Fibroblast of lung (primary cell): ENCODE measurements at places on chromosomes 4 and X.
A peak's percentile ranks its signal among the peaks of the same experiment; 100 is the strongest.

- no peak for DNase-seq
Measured at GRCh38 chrX:12981880-12982279, 7.0 kb downstream of the TMSB4X start.

- no peak for DNase-seq
Measured at GRCh38 chrX:24768556-24768955, 74.8 kb downstream of the POLA1 start.

DNA sequence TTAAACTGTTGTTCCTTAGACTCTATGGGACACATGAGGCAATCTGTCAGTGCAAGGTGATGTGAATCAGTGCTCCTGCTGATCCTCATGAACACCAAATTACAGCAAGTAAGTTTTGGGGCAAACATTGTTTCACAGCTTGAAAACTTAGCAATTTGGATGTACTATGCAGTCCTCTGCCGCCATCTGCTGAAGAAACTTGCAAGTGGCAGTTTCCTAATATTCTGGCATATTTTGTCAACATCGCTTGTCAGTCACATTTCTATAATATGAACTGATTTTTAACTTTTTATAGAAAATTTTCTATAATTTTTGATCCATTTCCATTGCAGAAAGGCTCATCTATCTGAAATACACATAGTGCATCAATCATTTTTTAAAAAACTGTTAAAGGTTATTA is 56.3 kb downstream of the ZAR1 start:
- peak; percentile 28 for DNase-seq

GRCh38 chrX:153944140-153944799 is at the start of gene RENBP:
Gene RENBP (minus strand): TSS chrX:153944643. CDS start chrX:153944610, 33 bp downstream.
- DNase-seq: no peak

- DNase-seq: no peak
Measured at GRCh38 chr4:58048491-58048890, 938.3 kb upstream of the IGFBP7 start.

DNA sequence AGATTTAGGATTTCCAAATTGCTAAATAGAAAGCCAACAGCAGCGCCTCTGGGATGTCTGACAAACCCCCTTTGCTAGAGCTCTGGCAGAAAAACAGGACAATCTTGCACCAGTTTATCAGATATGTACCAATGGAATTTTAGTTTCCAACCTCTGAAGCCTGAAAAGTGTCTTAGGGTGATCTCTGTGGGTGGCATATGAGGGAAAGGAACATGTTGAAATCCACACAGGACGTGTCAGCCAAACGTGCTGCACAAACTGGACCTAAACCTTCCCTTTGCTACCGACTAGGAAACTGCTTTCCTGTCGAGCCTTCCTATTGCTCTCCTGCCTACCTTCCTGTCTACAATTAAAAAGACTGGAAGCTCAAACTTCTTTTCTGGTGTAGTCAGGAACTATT is 53.5 kb downstream of the REELD1 start:
- DNase-seq: no peak

GRCh38 chrX:10133980-10134676 is 22.6 kb upstream of the CLCN4 start:
- no peak for DNase-seq

GRCh38 chrX:79161655-79162054 is 17.2 kb downstream of the GPR174 start:
- DNase-seq: no peak

- peak; percentile 47 for DNase-seq
Measured at GRCh38 chr4:108830509-108831244, 67.8 kb upstream of the ETNPPL start.

DNA sequence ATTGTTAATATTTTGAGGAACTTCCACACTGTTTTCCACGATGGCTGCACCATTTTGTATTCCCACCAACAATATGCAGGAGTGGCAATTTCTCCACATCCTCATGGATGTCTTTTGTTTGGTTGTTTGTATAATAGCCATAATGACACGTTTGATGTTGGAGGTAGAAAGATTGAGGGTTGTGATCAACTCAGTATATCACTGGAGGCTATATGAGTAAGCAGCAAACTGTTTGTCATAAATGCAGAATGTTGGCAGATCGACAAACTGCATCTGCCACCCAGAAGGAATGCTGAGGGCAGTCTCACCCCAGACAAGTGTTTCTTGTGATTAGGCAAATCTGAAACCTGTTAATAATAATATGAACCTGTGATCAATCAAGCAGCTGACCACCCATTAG is 243.9 kb upstream of the WDFY3 start:
- DNase-seq: no peak

DNA sequence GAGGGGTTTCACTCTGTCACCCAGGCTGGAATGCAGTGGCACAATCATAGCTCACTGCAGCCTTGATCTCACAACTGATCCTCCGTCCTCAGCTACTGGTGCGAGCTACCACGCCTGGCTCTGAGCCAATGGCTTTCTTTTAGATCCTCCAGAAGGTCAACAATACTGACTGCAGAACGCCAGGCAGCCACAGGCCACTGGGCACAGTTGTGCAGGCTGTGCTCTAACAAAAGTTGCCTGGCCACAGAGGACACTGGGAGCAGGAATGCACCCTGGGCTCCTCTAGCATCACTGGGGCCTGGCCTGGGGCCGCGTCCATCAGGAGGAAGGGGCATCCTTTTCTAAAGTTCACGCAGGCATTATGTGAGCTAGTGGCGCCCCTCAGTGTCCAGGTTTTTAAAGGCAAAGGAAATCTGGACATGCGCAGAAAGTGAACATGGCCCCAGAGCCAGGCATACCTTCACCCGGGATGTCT is 14.9 kb upstream of the PORCN start:
- peak; percentile 50 for DNase-seq

DNA sequence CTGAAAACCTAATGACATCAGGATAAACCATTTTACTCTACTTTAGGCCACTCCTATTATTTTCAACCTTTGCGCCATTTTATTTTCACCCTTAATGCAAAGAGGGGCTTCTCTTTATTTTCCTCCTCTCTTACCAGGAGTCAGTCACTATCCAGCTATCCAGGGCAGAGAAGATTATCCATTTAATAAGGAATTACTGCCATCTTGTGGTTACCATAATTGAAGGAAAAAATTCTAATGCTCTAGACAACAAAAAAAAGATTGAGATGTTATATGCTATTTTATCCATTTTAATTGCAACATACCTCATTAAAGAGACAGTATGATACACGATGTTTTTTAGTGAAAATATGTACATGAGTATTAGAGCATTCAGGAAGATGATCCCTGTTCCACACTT is 514.5 kb upstream of the FAM241A start:
- peak; percentile 47 for DNase-seq

DNA sequence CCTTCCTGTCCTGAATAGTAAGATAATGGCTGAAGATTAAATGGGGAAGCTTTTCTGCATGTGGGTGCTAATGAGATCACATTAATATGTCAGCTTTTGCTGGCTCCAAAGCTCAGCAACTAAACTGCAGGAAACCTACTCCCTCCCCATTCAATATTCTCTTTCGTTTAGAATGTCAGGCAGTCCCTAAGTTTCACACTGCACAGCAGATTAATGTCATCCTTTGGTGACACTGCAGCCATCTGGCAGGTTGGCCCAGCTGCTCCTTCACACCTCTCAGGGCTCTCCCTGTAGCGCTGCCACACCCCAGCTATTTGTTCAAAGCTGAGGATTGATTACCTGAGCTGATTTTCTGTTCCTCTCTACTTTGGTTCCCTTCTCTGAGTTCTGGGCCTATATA is 110.5 kb downstream of the KDR start:
- no peak for DNase-seq

- DNase-seq: no peak
Measured at GRCh38 chr4:143377611-143378099, 41.0 kb downstream of the GAB1 start.

- DNase-seq: peak; percentile 90
Measured at GRCh38 chr4:137960371-137961050, 281.6 kb downstream of the SLC7A11 start.

DNA sequence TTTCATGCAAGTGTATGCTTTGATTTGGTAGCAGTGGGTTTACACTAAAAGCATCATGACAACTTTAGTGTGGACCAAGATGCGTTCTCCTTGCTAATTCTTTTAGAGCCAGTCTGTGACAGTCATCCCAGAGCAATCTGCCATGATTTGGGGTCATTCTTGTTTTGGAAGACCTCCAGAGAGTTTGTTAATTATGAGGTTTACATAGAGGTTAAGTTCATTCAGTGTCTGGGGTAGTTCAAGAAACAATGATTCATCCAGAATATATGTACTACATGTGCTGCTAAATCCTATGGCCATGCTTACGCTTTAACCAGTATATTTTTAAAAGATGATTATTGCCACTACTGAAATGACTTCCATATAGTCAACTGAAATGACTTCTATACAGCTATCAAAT is 328.5 kb upstream of the AGA start:
- peak; percentile 27 for DNase-seq

GRCh38 chr4:86452924-86453531 is 93.2 kb upstream of the MAPK10 start:
- DNase-seq: peak; percentile 22

GRCh38 chrX:23394421-23394820 is 59.8 kb downstream of the PTCHD1 start:
- DNase-seq: no peak

DNA sequence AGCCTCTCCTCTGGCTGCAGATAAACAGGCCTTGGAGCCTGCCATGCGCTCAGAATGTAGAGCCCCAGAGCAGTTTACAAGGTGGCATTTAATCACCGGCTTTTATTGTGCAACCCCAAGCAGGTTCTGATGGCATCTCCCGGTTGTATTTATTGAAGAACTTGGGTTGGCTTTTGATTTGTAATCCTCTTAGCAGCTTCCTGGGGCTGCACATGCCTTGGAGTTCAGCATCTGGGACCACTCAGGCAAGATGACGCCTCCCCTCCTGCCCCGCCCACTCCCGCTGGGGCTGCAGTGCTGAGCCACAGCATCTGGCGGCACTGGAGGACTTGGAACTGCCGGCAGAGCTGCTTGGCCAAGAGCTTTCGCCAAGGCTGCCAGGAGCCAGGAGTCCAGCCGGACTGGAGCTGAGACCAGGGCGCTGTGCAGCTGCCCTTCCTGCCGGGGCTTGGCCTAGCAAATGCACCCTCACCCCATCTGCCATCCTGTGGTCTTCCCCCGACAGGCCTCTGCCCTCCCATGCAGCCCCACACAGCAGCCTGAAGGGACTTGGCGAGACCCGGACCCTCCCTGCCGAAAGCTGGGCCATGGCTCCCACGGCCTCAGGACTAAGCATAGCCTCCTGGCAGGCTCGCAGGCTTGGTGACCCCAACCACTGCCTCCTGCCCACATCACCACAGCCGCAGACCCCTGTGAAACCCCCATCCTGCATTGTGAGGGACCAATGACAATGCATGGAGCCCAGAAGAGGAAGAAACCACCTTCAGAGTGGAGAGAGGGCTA is 5.4 kb downstream of the HTRA3 start:
- DNase-seq: peak; percentile 94

- no peak for DNase-seq
Measured at GRCh38 chr4:77501240-77501639, 104.4 kb upstream of the CXCL13 start.

GRCh38 chr4:128060121-128060698 is 902 bp upstream of the LARP1B start:
- no peak for DNase-seq

DNA sequence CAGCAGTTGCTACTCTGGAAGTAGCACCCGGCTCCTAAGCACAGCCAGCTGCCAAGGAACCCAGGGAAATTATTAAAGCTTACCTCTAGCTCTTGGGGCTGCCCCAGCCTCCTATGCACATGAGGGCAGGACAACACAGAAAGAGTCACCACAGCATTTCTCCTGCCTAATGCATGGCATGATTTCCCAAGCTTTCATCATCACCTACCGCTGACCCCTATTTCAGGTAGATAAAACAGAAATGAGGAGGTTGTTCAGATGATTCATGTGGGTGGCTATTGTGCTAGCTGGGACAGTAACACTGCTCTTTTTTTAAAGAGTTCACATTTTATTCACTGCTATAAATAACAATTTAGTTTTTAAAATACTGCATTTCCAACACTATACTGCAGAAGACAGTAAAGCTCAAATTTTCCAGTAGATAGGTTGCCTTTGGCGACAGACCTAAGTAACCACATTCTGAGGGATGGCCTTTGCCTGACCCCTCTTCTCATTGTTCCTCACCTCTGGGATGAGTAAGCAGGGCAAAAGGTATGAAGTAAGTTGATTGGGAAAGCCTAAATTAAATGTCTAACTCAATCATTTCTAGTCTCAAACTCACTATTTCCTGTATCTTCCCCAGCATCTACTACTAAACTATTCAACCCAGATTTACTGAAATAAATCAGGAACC is 16.7 kb downstream of the CASK start:
- peak; percentile 65 for DNase-seq

DNA sequence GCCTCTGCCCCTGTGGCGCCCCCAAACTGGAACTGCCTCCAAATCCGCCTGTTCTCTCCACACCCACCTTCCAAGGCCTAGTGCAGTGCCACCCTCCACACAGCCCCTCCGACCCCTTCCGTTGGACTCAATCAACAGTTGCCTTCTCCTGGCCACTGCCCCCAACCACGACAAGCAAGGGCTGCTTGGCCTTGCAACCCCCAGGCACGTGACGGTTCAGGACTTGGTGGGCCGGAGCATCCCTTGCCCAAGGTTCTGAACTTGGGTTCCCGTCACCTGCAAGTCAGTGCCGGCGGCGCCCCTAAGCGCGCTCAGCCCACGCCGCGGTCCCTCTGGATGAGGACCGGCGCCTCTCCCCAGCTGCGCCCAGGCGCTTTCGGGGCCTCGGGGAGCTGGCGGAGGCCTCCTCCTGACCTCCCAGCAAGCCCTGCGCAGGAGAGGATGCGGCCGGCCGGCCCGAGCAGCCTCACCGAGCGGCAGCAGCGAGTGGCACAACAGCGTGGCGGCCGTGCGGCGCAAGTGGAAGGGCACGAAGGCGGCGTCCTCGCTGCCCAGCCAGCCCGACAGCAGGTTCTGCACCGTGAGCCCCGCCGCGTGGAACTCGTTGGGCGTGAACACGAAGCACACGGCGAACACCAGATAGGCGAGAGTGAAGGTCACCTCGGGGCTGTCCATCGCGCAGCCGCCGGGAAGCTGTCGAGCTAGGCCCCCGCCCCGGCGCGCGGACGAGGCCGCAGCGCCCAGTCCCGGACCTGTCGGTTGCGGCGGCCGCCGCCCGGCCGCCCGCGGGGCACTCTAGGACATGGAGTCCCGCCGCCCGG is 750 bp downstream of the TMEM129 start:
- DNase-seq: peak; percentile 47

DNA sequence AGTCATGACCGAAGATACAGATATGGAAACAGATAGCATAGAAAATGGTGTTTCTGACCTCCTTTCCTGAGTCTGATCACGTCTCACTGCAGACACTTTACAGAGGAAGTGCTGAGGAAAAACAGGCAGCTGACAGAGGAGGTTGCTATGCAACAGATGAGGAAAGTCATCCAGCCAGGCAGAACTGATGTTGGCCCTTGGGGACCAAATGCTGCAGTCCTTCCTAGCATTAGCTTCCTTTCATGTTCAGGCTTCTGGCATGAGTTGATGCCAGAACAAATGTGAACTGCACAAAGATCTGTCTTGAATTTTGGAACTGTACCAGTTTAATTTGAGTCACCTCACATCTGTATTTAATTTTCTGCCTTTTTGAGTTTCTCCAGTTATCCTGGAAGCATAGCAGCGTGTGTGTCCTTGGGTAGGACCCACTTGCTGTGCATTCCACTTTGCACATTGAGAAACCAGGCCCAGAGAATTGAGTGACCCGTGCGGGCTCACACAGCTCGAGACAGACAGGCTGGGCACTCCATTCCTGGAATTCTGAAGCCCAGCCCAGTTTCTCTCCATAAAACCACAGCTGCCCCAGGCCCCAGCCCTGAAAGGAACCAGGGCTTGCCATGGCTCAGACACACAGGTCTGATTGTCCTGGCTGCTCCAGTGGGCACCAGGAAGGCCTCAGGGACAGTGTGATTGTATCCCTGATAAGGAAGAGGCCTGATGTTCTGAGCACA is 1.4 kb upstream of the MAGED1 start:
- DNase-seq: peak; percentile 81

GRCh38 chr4:139188648-139189416 is 11.8 kb upstream of the ELF2 start:
- no peak for DNase-seq
